ENCODE measurements at places on chromosomes 12 and 14. TPM values are rescaled to one million over a fixed set of nuclear protein-coding genes. Genes with fewer than 3 reads are reported as not detected.

TCTN2 gene
- total RNA-seq: 1.9 TPM

GAS2L3 gene
- 17.6 TPM for total RNA-seq

GRCh38 chr12:101238306-101238705, 28.3 kb upstream of the SLC5A8 start:
- H3K4me1 ChIP-seq: no peaks in the 10 kb centered on the region
- no peak overlapping the region for H3K27ac ChIP-seq
- DNase-seq: no peak
- H3K27me3 ChIP-seq: no peaks in the 10 kb centered on the region

DNA sequence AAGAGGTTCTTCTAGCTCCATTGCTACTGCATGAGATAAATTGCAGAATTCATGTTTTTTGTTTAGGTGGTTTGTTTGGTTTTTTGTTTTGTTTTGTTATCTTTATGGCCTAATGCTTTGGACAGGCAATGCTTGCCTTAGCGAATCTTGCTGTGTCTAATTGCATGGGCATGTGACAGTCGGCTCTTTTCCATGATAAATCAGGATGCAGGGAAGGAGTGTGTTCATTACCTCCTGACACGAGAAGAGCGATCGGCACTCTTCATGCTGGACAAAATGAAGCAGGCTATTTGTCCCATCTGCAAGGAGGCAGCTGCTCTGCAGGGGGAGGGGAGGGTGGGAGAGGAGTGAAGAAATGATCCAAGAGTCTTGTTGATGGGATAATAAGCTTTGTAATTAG, 6.5 kb downstream of the CCDC60 start:
- no peak overlapping the region for H3K4me3 ChIP-seq
- H3K4me1 ChIP-seq: no peaks in the 10 kb centered on the region
- DNase-seq: no peak
- no peak overlapping the region for H3K27ac ChIP-seq
- H3K36me3 ChIP-seq: no peaks in the 10 kb centered on the region

DNA sequence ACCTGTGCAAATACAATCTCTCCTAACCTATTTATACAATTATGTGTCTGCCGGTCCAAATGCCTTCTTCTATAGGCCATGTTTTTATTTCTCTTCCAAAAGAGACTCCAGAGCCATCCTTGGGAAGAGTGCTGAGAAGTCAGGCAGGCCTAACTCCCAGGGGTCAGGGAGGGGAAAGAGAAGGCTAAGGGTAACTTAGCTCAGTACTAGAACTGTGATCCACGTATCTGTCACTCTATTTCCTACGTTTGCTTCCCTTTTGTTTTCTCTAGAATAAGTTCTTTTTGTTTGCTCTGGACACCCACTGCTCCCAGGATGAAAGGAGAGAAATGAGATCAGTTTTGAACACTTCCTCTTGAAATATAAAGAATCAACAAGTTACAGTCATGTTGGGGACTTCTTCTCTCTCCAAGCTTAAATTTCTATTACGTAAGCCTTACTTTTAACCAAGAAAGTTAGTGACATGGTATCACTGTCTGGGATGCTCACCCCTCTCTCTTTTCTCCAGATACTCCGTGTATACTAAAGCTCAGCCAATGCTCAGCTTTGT, 79.2 kb downstream of the DAD1 start:
- H3K27me3 ChIP-seq: no peaks in the 10 kb centered on the region
- no peak overlapping the region for H3K27ac ChIP-seq
- no peaks in the 10 kb centered on the region for H3K36me3 ChIP-seq

DNA sequence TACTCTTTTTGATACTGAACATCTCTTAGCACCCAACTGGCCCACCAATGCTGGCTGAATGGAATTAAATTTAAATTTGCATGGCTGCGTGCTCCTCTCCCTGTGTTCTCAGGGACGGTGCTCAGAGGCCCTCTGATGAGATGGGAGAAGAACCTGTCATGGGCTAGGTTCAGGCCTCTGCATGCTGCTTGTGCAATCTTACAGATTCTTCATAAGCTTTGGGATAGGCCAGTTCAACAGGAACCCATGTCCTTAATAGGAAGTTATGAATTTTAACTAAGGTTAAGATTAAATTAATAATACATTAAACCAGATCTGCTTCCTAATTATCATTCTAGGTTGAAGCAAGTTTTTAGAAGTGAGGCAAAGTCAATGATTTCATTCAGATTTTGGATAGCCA, 119.7 kb upstream of the LRIG3 start:
- no peak overlapping the region for H3K4me3 ChIP-seq
- no peak for DNase-seq
- no peaks in the 10 kb centered on the region for H3K4me1 ChIP-seq
- no peak overlapping the region for H3K27ac ChIP-seq
